Left ventricle myocardium inferior (tissue), 1 donor: ENCODE measurements at places on chromosomes 1 and 21.
A peak's percentile ranks its signal among the peaks of the same experiment; 100 is the strongest.

DNA sequence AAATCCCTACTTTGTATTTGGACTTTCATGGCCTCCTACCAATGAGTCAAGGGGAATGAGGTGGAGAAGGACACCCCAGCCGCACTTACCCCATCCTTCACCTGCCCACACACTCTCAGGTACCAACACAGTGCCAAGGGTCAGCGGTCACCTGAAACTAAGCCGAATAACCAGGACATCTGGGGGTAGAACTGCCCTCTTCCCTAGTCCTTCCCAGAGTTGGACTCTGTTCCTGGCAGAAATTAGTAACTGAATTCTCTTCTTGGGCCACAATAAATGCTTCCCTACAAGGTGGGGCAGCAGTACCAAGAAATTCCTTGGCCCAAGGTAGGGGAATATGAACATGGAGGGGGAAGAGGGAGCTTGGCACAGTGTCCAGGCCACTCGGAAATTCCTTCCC lies 7.3 kb downstream of the SLC45A3 start:
- DNase-seq, result no peak

DNA sequence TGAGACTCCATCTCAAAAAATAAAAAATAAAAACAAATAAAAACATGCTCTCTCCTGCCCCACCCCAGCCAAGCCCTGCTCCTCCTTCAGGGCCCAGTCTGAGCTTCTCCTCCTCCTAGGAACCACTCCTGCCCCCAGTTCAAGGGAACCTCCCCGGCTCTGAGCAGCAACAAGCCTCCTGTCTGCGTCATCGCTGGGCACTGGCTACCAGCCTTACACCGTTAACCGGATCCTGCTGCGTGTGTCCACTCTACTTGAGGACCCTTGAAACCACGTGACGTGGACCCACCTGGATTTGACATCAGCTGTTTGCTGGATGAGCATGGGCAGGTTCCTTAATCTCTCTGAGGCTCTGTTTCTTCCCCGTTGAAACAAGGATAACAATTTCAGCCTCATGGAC lies 1.6 kb upstream of the TAS1R2 start:
- DNase-seq, result no peak

DNA sequence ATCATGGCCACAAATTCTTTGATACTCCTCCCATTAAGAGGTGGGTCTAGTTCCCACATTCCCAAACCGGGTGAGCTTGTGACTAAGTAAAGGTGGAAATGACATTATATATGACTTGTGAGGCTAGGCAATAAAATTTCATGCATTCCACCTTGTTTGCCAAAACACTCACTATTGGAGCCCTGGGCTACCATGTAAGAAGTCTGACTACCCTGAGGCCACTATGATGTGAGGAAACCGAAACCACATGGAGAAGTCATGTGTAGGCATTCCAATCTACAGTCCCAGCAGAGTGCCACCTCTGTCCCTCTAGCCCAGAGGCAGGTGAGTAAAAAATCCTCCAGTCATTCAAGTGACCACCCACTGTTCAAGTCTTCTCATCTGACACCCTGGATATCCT lies 17.9 kb upstream of the SMG7 start:
- no peak for DNase-seq

DNA sequence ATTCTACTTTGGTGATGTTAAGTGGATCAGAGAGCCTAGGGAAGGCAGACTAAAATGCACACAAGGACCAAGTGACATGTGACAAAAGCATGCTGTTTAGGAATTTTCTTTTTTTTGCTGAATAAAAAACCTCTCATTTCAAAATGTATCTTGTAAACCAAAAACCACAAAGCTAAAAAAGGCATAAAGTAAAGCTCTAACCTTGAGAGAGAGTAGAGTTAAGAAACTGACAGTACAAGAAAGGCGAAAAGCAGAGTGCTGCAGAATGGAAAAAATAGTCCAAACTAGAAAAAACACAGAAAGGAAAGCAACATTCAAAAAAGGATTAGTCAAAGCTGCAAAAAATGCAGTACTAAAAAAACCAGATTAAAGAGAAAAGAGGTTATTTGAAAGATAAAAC lies 76.5 kb downstream of the EPS15 start:
- DNase-seq, result no peak

DNA sequence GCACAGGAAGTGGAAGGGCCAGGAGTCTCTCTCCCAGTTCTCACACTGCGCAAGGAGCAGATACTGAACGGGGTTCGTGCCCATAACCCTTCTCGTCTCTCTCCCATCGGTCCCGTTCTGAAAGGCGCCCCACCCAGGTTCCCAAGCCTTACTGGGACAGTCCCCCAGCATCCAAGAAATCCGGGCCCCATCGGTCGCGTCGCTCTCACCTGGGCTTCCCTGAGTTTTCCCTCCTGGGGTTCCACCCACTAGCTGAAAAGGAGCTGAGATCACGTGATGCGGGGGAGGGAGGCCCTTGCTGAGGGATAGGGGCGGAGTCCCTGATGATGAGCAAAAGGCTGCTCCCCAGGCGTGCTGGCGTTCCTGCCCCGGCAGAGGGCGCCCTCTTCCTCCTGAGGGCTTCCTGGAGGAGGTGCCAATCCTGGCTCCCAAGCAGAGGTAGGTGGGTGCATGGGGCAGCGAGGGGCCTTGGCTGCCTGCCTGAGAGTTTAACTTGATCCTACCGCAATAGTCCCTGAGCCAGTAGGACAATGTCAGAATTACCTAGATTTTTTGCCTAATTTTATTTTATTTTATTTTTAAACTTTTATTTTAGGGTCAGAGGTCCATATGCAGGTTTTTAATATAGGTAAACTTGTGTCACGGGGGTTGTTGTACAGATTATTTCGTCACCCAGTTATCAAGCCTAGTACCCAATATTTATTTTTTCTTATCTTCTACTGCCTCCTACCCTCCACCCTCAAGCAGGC lies at the start of gene SPOCD1:
Gene SPOCD1 (minus strand): TSS at position 271 of the 749 bp plus-strand sequence. CDS start 689 bp downstream, outside the sequence.
- DNase-seq, result peak; percentile 67
